Central memory CD4-positive, alpha-beta T cell (primary cell): ENCODE measurements at places on chromosomes 5 and 9.

GRCh38 chr9:71483436-71483835, 284.9 kb downstream of the CEMIP2 start:
- no peak for DNase-seq

DNA sequence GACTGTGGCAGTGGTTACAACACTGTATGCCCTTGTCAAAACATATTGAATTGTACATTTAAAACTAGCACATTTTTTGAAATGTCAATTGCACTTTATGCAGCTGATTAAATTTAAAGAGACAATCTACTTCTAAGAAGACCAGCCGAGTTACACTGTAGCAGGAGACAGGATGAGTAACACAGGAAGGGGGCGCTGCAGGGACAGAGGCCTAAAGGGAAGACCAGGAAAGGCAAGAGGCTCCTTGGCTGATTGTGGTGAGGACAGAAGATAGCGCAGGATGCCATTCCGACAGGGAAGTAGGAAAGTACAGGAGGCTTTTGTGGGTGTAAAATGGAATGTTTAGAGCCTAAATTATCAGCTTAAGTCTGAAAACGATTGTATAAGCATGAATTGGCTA, 28.2 kb upstream of the PPP2R2B start:
- DNase-seq = no peak

- no peak for DNase-seq
These were observed 273.5 kb downstream of the SLF1 start for GRCh38 chr5:94891972-94892371.

- DNase-seq = no peak
These were observed 61.0 kb downstream of the GALNT10 start for GRCh38 chr5:154251529-154251928.

DNA sequence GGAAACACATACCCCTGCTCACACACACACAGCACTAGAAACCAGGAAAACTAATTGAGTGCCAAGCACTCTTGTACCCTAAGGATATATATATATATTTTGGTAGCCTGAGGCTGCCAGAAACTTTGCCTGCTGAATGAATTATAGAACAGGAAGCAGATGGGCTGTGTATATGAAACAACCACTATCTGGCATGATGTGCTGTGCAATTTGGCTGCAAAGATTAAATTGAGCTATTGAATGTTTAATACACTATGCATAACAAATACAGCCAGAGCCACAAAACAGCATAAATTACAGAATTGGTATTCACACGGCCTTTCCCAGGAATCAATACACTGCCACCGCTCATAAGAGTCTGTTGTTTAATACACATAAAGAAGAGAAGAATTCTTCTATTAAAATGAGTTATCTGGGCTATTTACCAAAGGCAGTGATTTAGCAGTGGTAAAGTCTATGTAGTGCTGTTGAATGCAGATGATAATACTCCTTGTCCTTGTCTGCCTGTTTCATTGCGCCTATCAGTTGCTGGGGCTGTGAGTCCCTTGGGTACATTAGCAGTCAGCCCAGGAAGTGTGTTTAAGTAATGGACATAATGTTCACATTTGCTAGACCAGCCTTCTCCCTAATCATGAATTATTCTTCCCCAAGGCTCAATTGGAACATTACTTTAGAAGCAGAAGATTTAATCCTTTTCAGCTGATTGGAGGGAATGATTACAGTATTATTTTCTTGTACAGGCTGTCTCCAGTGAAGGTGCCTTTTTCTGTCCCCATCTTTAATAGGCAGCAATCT, 294.3 kb downstream of the TLE1 start:
- no peak for DNase-seq

DNA sequence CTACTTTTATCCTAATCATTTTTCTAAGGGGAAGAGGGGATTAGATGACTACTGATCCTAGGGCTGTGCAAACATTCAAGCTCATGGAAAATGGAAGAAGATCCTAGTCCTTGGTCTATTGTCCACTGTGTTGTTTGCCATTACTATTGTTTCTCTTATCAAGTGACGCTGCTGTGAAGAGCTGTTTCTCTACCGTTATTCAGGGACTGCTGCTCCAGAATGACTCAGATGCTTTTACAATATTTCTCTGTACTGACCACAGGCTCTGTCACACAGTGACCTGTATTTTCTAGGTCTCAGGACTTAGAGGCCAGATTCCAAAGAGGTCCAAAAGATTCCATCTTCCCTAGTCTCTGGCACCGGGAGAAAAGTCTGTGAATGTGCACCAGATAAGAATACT, 159.5 kb upstream of the CHD1 start:
- DNase-seq = no peak

GRCh38 chr5:135609981-135610380, 31.2 kb upstream of the CXCL14 start:
- no peak for DNase-seq

GRCh38 chr5:111552896-111553295, 40.6 kb upstream of the STARD4 start:
- DNase-seq = no peak
